Activated naive CD4-positive, alpha-beta T cell (primary cell): ENCODE measurements at places on chromosomes 1 and 21.

GRCh38 chr1:183080406-183080805, 57.2 kb downstream of the LAMC1 start:
- no peak for DNase-seq

DNA sequence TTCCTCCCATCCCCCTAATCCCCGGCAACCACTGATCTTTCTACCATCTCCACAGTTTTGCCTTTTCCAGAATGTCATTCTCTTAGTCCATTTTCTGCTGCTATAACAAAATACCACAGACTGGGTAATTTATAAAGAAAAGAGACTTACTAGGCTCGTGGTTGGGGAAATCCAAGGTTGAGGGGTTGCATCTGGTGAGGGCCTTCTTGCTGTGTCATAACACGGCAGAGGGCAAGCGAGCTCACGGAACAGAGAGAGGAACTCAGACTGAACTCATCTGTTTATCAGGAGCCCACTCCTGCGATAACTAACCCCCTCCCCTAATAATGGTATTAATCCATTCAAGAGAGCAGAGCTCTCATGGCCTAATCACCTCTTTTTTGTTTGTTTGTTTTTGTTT, 52.0 kb downstream of the RUNX3 start:
- DNase-seq: no peak

- DNase-seq: no peak
Observed at GRCh38 chr1:90782046-90782445, 64.9 kb upstream of the BARHL2 start.

- no peak for DNase-seq
Observed at GRCh38 chr1:45477646-45478045, 13.3 kb downstream of the TESK2 start.
